Thoracic aorta (tissue), 2 donors: ENCODE measurements at places on chromosomes 13 and 19.

- DNase-seq: no peak
These were observed 279.1 kb downstream of the FGF9 start for GRCh38 chr13:21949818-21950429.

- DNase-seq: no peak
These were observed 95.1 kb downstream of the DCT start for GRCh38 chr13:94384231-94384905.

DNA sequence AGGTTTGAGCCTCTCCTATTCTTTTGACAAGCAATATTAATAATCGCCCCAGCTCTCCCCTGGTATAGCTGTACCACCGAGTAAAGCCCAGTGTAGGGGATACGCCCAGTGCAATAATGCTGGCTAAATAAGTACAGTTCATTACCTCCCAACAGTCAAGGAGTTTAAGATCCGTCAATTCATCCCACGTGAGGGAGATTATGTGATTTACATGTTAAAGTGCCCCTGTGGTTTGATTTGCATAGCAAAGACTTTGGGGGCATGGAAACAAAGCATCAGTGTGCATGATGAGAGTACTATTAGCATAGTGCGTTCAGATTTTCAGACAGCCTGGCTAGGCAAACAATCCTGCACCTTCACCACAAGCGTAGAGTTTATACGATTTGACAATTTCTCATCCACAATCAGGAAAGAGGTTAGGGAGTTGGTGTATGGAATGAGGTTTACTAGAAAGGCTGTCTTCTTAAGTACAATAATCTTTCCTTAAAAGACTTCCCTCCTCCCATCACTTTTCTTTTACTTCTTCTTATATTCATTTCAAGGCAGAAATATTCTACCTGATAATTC, 754.0 kb downstream of the DIAPH3 start:
- no peak for DNase-seq

- no peak for DNase-seq
These were observed 38.1 kb downstream of the UCHL3 start for GRCh38 chr13:75587679-75588078.

DNA sequence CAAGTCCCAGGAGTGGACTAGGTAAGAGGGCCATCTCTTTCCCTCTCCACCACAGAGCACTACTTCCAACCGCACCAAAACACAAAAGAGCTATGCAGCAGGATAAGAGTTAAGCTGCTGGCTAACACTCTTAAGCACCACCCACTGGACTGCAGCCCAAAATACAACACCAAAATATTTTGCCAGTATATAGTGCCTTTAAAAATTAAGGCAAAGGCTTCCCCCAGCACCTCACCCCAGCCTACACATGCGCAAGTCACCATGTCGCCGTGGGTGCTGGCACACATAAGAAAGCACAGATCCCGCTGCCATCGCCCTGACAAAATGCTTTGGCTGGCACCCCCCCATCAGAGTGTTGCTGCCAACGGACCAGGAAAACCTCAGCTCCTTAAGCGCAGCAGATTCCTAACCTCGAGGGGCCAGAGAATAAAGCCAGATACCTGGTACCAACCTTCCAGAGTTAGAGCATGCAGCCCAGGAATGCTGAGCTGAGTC, 608.3 kb downstream of the PCDH17 start:
- no peak for DNase-seq

DNA sequence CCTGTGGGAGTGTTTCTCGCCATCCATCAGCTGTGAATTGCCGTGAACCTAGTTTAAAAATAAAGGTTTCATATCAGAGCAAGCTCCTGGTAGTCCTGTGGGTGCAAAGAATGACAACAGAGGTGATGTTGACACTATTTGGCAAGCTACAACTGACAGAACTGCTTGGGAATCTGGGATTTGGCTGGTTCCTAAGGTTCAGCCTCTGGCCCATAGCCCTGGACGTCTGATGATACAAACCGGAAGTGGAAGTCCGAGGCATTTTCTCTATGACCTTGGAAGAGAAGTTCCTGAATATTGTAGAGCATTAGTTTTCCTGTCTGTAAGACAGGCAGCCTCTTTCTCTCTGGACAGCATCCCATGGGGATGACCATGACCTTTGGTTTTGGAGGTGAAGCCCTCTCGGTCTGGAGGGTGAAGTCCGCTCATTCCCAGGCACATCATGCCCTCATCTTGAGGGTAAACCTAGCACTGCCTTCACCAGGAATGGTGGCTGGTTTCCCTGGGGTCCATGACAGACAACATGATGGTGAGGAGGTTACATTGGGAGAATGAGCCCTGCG, 29.1 kb downstream of the GATAD2A start:
- no peak for DNase-seq
